Stimulated activated CD4-positive, alpha-beta T cell treated with anti-CD3 and anti-CD28 coated beads, Interleukin-15, amount 100 ng/mL, for 1 hour (primary cell): ENCODE measurements at places on chromosomes 6 and 20.

- DNase-seq = no peak
Measured at GRCh38 chr6:157614026-157614568, 208.9 kb upstream of the SNX9 start.

DNA sequence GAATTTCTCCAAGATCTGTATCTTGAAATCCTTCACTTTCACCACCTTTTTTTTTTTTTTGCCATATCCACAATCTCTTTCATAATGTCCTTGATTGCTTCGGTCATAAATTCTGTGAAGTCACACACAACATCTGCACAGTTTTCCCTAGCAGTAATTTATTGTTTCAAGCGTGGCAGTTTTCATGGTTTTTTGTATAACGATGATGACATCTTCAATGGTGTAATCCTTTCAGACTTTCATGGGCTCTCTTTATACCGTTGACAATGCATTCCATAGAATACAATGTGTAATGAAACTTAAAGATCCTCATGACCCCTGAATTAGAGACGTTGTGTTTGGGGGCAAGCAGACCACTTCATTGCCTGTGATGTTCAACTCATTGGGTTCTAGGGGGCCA, 693.1 kb downstream of the PTPRT start:
- no peak for DNase-seq

GRCh38 chr20:60785785-60786184, 466.3 kb upstream of the CDH4 start:
- DNase-seq = no peak

GRCh38 chr6:134009876-134010275, 42.5 kb downstream of the SLC2A12 start:
- DNase-seq = no peak

DNA sequence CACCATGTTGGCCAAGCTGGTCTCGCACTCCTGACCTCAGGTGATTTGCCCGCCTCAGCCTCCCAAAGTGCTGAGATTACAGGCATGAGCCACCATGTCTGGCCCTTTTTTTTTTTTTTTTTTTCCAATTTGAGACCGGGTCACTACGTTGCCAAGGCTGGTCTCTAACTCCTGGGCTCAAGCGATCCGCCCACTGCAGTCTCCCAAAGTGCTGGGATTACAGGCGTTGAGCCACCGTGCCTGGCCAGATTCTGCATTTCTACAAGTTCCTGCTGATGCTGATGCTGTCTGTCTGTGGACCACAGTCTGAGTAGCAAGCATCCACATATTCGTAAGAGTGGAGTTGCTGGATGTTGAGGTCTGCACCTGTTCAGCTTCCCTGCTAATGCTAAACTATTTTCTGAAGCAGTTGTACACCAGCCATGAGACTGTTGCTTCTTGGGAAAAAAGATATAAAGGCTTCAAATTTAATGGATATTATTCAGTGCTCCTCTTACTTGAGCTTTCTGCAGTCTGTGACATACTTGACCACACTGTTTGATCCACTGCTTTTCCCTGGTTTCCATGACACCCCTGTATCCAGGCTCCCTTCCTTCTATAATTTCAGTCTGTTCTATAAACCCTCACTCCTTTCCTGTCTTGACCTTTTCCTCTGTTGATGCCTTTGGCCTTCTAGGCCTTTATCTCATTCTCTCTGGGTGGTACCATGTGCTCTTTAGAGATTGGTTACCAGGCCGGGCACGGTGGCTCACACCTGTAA, 10.1 kb upstream of the ZBTB12 start:
- no peak for DNase-seq

GRCh38 chr6:159720708-159721107, 6.6 kb upstream of the WTAP start:
- DNase-seq = no peak

DNA sequence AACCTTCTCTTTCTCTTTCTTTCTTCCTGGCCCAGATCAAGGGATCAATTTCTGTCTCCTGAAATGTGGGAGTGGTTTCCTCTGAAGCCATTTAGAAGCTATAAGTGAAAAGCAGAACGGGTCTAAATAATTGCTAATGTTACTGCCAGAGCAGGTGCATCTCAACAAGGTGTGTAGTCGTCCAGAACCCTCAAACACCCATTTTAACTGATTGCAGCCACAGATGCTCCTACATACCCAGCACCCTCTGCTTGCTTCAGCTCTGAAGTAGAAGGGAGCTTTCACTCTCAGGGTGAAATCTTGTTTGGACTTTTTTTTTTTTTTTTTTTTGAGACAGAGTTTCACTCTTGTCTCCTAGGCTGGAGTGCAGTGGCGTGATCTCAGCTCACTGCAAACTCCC, 592.1 kb upstream of the ARID1B start:
- no peak for DNase-seq

- no peak for DNase-seq
Measured at GRCh38 chr6:19450651-19451050, 386.5 kb upstream of the ID4 start.

DNA sequence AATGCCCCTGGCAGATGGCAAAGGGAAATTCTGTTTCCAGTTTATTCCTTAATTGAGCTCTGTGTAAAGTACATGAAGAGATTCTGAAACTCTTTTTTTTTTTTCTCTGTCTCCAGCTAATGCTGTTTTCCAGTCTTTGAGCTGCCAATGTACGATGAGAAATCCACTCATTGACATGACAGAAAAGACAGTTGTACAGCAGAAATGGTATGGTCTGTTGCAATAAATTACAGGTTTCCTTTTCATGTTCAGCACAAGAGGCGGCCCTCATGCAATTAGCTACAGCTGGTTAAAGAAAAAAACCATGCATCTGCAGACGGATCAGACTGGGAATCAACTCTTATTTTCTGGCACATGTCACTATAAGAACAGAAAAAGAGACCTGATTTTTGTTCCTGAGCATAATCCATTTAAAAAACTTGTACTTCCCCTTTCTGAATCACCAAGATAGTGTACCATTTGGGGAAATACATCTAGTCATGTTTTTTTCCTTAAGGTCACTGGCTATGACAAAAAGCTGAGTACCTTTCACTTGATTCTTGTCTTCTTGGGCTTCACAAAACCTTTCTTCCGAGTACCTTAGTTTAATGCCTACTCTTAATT, 289.8 kb upstream of the PREP start:
- DNase-seq = no peak

GRCh38 chr6:42275376-42276033, 57.8 kb upstream of the MRPS10 start:
- DNase-seq = no peak

DNA sequence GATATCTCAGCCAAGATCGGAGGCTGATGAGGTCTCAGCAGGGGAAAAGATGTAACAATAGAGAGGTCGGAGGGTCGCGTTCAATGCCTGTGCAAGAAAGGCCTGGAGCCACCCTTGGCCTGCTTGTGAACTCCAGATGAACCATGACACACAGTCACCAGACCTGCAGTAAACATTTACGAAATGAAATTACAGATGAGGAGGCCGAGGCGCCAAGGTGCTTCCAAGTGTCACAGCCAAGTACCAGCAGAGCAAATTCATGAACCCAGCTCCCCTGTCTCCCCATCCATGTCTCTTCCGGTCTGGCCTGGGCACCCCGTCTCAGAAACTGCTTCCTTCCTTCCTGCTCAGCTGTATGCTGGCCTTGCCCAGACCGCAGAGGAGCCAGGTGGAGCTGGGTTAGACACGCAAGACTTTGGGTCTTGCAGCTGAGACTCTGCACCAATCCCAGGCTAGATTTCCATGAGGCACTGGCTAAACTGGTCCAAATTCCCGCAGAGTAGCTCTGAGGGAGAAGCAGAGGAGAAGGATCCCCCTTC, 48.1 kb downstream of the CHMP4B start:
- no peak for DNase-seq

DNA sequence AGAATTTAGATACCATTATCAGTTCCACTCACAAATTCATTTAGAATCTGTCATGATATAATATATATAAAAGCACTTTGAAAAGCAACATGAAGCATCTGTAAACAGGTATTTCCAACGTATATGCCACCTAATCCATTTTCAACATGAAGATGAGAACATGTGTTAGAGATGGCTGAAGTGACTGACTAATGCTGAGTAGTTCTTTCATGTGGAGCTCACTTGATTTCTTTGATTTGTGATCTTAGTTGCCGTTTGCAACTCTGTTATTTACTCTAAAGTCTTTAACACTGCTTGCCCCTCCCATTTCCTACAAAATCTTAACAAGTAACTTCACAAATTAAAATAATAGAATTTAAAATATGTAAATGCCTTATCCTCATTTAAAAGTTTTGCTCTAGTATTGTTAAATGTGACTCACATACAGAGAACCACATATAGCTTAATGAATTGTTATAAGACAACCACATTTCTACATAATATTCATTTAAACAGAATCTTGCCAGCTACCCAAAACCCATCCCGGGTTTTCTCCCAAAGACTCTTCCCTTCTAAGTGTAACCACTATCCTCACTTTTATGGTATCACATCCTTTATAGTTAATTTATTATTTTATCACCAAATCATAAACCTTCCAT, 78.3 kb downstream of the ME1 start:
- no peak for DNase-seq

GRCh38 chr6:107235511-107235910, 120.2 kb upstream of the BEND3 start:
- no peak for DNase-seq

DNA sequence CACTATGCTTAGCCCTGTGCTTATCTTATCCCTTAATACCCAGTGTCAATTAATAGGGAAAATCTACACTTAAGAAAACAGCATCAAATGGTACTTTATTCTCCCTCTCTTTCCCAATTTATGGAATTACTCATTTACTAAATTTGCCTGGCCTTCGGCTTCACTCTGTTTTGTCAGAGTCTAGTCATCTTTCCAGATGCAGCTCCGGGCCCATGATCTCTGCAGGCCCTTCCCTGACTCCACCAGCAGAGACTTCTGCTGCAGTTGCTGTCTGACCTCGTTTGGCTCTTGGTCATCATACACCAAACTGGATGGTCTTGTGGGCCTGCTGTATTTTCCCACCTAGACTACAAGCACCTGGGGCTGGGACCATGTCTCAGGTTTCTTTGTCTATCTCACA, 27.4 kb downstream of the MRS2 start:
- no peak for DNase-seq

DNA sequence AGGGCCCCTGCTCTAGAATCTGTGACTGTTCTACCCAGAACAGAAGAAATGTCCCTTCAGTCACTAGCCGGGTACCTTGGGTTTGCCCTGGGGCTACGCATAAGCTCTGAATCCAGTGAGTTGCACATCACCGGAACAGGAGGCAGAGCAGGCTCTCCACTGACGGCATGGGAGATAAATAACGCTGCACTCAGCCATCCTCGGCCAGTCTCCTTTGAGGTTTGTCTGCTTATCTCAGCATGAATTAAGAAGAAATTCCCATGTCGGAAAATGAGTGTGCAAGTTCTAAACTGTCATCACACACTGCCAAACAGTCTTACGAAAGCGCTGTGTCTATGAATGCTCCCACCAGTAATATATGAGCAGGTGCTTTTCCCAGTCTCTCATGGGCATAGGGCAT, 90.8 kb downstream of the FAM50B start:
- DNase-seq = no peak

GRCh38 chr20:8127553-8128255, 4.4 kb upstream of the PLCB1 start:
- DNase-seq = no peak

DNA sequence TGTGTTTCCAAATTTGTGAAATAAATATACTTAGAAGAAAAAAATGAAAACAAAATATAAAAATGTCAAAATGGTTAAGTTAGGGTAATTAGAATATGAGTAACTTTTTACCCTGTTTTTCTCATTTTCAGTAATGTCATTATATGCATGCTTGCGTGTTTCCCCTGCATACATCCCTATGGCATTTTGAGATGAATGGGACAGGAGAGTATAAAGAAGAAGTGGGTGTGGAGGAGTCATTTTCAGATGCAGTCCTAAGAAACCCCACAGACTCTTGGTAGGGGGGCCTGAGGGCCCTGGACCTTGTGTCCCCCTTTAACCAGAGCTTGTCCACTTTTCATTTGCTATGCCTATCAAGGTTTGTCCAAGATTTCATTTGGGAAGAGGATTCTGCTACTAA, 77.2 kb downstream of the FOXO3 start:
- DNase-seq = no peak

DNA sequence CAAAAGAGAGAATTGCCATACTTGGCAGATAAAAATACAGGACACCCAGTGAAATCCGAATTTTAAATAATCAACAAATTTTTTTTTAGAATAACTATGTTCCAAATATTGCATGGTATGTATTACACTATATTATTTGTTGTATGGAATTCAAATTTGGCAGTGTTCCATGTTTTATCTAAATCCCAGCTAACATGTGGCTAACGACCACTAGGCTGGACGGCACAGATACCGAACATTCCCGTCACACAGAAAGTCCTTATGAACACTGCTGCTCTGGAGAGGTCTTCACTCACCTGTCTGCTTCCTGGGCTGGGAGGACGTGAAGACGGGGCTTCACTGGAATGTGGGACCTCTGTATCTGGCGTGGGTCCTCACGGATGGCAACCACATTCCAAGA, 32.8 kb downstream of the SNX5 start:
- no peak for DNase-seq

DNA sequence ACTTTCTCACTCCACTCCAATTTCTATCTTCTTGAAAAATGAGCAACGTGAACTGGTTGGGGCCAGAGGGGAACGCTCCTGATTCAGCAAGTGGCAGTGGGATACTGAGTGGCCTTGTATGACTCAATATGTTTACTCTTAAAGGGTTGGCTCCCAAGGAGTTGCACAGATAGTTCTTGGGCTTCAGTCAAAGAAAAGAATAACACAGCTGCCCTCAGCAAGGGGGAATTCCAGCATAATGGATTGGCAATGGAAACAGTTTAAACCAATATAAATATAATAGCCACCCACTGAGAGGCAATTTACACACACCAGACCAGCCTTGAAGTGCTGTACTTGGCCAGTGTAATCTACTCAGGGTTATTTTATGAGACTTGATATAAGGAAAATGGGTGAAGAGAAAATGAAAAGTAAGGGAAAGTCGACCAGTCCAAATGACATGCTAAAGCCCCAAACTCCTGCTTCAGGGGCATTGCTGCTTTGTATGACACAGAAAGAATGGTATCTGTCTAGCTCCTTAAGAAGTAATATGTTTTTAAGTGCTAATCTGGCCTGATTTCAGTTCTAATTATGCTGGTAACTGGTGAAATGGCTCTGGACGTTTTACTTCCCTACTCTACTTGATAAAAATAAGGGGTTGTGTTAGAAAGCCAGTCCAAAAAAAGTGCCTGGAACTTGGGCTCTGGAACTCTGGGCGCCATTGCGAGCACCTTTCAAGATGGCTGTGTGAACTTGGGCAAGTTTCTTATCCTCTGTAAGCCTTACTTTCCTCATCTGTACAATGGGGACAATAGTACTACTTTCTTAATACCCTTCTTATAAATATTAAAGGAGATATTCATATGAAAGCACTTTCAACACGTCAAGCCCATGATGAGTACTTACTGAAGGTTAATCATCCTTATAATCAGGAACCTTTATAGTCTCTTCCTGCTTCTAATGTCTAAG, 712.9 kb upstream of the MAP3K7 start:
- DNase-seq = no peak

DNA sequence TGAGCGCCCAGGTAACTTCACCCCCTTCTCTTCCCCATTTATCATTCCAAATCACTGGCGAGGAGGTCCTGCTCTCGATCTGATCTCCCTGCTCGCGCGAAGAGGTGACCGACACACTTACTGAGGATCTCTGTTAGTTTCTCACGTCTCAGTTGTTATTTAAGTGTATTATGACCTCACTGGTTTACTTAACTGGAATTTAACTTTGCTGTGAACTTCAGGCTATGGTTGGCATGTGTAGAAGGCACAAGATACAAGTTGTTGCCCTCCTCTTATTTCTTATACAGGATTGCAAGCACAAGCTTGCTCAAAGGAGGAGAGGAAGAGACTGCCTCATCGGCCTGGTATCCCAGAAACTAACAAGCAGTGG, 1.2 kb downstream of the RNF217 start:
- no peak for DNase-seq
